ENCODE measurements at places on chromosomes 13 and 19.

DNA sequence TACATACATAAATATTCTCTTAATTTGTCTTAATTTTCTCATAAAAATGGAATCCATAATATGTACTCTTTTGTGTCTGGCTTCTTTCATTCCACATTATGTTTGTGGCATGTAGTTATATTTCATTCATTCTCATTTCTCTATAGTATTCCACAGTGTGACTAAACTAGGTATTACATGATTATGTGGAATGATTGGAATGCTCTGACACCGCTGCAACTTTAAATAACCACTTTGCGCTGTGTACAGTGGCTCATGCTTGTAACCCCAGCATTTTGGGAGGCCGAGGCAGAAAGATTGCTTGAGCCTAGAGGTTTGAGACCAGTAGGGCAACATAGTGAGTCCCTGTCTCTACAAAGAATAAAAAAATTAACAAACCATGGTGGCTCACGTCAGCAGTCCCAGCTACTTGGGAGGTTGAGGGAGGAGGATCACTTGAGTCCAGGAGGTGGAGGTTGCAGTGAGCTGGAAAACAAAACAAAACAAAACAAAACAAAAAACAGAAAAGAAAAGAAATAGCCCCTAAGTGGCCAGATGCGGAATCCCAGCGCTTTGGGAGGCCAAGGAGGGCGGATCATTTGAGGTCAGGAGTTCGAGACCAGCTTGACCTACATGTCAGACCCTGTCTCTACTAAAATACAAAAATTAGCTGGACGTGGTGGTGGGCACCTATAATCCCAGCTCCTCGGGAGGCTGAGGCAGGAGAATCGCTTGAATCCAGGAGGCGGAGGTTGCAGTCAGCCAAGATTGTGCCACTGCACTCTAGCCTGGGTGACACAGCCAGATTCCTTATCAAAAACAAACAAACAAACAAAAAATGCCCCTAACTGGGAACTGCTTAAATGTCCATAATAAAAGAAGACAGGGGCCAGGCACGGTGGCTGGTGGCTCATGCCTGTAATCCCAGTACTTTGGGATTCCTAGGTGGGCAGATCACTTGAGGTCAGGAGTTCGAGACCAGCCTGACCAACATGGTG, 8.0 kb upstream of the SAE1 start:
- DNase-seq: no peak

DNA sequence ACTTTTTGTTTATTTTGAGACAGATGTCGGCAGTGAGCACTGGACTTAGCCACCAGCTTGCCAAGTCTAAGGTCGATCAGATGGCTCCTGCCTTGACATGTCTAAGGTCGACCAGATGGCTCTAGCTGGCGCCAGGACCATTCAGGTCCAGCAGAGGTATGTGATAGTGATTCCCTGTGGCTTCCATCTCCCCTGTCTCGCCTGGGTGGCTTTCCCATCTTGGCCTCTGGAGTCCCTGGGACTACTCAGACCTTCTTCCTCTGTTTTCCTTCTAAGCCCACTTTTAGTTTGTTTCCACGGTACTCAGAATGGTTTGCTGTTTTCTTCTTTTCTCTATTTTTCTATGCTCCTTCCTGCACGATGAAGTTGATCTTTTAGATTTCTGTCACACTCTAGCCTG, 1435.7 kb downstream of the UQCRFS1 start:
- no peak for DNase-seq

GRCh38 chr13:23752111-23753001, 136.8 kb downstream of the MIPEP start:
- DNase-seq: no peak

- DNase-seq: no peak
Observed at GRCh38 chr13:72504131-72504841, 223.1 kb downstream of the MZT1 start.

GRCh38 chr13:113946409-113947181, 27.3 kb downstream of the C13orf46 start:
- DNase-seq: no peak

DNA sequence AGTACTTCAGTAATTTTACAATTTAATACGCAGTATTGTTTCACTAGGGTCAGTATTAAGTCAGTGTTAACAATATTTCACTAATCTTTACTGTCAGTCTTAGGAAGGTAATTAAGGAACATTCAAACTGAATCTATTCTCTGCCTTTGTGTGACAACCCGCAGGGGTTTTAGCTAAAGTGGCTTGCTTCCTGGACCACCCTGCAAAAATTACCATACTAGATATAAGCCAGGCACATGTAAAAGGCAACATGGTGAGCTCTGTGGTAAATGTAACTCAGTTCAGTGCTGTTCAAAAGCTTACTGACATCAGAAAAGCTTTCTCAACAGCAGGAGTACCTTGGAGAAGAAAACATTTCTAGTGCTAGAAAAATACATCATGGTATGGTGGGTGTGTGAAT, 116.7 kb downstream of the FREM2 start:
- no peak for DNase-seq

DNA sequence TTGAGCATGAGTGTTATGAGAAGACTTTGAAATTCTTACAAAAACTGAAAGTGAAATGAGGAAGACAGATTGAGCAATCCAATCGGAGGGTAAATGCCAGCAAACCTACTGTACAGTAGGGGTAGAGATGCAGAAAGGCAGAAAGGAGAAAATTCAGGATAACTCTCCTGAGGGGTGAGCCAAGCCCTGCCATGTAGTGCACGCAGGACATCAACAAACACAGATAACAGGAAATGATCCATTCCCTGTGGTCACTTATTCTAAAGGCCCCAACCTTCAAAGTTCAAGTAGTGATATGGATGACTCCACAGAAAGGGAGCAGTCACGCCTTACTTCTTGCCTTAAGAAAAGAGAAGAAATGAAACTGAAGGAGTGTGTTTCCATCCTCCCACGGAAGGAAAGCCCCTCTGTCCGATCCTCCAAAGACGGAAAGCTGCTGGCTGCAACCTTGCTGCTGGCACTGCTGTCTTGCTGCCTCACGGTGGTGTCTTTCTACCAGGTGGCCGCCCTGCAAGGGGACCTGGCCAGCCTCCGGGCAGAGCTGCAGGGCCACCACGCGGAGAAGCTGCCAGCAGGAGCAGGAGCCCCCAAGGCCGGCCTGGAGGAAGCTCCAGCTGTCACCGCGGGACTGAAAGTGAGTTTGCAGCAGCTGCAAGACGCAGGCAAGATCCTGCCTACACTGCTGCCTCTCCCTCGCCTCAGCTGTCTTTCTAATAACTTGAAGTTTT, at the start of gene TNFSF13B:
TNFSF13B (plus strand) TSS at position 118 of the 728 bp plus-strand sequence; CDS start at position 296, 178 bp downstream.
- DNase-seq: peak; percentile 15

DNA sequence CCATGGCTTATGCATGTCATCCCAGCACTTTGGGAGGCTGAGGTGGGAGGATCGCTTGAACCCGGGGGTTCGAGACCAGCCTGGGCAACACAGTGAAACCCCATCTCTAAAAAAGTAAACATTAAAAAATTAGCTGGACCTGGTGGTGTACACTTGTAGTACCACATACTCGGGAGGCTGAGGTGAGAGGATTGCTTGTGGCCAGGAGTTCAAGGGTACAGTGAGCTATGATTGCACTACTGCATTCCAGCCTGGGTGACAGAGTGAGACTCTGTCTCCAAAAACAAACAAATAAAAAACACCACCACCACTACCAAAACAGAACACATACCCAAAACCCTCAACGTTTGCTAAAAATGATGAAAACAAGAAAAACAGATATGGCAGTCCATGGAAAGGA, 15.9 kb downstream of the FBXO17 start:
- DNase-seq: no peak

- no peak for DNase-seq
Observed at GRCh38 chr19:50331994-50332243, 2.7 kb upstream of the KCNC3 start.

DNA sequence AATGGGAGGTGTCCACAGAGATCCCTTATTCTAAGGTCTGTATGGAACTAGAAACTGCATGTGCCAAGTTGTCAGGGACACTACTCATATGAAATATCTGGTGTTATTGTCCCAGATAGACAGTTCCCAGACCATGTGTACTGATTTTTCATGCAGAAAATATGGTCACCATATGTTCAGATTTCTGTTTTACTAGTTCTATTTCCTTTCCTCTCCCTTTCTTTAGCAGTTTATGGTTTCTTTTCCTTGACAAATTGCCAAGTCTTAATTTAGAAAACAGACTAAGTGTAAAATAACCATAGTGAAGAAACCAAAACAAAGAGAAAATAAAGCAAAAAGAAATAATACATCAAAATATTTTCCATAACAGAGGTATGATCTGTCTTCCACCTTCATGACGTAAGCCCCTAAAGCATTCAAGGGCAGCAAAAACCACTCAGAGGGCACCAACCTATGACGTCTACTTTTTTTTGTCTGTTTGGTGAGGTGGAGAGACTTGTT, 248.5 kb downstream of the KCTD12 start:
- DNase-seq: no peak

DNA sequence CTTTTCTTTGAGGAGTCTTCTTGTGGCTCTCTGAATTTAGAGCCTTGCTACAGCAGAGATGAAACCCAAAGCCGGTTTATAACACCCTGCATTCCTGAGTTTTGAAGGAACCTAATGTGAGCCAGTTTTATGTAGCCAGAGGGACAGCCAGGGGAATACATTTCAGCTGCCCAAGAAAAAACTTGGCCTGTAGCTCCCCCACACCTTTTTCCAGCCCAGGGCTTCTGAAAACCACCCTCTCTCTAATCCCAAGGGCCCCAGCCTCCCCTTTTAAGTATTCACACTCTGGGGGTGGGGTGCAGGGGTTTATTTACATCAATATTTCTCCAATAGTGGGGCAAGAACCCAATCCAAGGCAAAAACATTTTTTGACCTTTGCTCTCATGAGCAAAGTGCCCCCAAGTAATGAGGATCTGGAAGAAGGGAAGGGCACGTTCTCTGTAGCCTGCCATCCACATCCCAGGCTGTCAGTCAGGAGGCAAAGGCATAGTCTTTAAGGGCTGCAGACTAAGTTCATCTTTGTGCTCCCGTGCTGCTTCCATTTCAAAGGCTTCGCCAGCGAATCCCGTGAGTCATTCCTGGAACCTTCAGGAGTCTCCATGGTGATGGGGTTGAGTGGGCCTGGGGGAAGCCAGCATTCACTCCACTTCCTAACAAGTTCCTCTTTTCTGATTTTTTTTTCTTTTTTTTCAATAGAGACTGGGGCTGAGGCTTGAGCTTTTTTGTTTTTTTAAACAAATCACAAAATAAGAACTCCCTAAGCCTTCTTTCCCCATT, 33.2 kb upstream of the MEDAG start:
- no peak for DNase-seq

DNA sequence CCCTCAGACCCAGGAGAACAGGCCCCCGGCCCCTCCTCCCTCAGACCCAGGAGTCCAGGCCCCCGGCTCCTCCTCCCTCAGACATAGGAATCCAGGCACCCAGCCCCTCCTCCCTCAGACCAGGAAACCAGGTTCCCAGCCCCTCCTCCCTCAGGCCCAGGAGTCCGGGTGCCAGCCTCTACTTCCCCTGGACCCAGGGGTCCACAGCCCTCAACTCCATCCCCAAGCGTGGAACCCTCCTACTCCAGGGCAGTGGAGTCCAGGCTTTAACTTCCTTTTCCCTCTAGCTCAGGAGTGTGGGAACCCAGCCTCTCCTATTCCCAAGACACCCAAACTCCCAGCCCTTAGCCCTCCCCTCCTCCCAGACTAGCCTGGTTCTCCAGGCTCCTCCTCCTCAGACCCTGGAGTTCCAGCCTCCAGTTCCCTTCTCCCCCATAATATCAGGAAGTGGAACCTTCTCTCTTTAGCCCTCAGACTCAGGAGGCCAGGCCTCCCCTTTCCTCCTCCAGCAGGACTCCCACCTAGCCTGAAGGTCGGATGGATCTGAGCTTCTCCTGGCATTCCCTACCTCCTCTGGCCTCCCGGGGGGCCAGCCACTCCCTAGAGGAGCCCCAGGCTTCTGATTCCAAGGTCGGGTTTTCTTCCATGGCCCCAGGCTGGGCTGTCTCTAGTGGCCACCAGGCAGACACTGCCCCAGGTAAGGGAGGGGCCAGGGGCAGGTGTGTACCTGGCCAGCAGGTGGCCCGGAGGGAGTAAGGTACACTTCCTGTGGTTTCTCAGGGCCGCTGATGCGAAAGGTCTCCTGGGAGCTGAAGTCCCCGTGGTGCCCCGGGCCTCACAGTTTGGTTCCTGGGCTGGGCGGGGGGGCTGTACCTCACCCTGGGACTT, at the start of gene TMC4:
TMC4 (minus strand) TSS at position 690 of the 888 bp plus-strand sequence; CDS start at position 647, 43 bp downstream.
- DNase-seq: no peak

GRCh38 chr19:1901940-1902404, 3.2 kb upstream of the ADAT3 start:
- DNase-seq: no peak

DNA sequence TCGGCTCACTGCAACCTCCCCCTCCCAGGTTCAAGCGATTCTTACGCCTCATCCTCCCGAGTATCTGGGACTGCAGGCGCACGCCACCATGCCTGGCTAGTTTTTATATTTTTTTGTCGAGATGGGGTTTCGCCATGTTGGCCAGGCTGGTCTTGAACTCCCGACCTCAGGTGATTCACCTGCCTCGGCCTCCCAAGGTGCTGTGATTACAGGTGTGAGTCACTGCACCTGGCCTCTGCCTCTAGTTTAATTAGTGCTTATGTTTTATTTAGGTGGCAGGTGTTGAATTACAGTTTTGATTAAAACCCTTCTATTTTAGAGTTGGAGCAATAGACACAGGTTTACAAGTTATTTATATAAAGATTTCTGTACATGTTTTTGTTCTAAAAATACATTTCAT, 42.8 kb downstream of the ATP11A start:
- DNase-seq: no peak

DNA sequence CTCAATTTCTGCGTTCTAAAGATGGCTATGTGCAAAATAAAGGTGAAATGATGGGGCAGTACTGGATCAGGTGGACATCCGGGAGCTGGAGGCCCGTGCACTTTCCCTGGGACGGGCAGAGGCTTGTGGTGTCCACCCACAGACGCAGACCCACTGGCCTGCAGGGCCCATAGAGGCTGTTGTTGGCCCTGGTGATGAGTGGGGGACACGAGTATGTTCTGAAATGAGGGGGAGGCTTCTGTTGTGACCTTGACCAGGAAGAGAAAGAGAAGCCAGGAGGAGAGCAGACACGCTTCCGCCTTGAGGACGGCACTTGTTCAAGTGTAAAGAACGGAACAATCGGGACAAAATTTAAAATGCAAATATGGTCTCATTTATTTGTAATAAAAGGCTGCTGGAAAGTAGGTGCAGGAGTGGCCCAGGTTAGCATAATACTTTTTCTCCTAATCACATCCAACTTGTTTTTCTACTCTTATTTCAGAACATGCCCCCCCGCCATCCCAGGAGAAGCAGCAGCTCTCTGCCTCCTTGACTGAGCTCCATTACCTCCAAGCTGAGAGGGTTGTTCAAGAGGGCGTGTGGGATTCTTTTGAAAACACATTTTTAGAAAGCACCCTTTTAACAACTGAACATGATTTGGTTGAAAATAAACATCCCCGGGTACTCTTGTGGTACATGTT, 27.1 kb downstream of the ATP11A start:
- no peak for DNase-seq

Measured in stimulated activated CD4-positive, alpha-beta T cell treated with anti-CD3 and anti-CD28 coated beads, Interleukin-15, amount 100 ng/mL, for 48 hours (primary cell).